Fibroblast of upper back skin (primary cell): ENCODE measurements at places on chromosomes 5 and 9.

DNA sequence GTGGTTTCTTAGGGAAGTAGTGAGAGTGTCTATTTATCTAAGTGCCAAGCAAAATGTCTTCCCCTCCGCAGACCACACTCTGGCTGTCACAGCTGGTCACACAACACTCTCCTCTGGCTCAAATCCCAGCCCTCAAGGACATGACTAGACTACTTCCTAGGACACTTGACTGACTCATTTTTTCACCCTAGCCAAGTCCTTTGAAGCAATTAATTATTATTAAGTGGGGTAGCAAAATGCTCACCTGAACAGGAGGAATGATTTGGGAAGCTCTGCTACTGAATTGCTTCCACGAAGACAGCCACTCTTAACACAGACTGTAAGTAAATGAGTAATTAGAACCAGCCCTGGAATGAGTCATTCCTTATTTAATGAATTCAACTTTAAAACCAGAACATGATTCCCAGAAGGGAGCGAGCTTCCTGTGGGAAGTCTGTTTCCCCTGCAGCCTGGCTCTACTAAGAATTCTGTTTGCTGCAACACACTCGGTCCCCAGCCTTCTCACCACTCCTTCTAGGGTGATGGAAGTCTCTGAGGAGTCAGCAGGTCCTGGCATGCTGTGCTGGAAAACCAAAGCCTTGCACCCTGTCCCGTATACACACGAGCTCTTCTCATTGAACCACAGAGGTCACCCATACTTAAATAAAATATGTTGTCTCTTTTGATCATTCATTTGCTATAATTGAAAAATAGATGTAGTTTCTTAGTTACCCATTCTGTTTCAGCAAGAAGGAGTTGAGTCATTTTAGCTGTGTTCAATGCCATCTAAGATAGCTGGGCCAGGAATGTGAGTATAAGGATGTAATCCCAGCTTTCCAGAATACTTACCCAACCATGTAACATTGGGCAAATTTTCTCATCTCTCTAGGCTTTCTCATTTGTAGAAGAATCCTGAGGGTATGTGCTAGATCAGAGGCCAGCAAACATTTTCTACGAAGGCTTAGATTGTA lies 218.6 kb upstream of the RASEF start:
- DNase-seq: peak; percentile 85

- no peak for DNase-seq
Observed at GRCh38 chr5:131766689-131767088, 30.1 kb downstream of the FNIP1 start.

- DNase-seq: no peak
Observed at GRCh38 chr9:27489087-27489876, 34.8 kb upstream of the IFNK start.

DNA sequence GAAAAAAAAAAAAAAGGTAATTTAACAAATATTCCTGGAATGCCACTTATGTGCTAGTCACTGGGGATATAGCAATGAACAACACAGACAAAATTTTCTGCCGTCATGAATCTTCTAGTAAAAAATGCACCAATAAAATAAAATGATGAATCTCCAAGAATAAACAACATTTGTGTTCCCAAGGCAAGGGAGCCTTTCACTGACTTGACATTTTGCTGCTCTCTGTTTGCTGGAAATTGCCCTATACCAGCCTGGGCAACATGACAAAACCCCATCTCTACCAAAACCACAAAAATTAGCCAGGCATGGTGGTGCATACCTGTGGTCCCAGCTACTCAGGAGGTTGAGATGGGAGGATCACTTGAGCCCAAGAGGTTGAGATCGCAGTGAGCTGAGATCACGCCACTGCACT lies 64.5 kb upstream of the ERBIN start:
- DNase-seq: peak; percentile 98

GRCh38 chr5:107325866-107326265 lies 344.9 kb downstream of the EFNA5 start:
- DNase-seq: no peak

DNA sequence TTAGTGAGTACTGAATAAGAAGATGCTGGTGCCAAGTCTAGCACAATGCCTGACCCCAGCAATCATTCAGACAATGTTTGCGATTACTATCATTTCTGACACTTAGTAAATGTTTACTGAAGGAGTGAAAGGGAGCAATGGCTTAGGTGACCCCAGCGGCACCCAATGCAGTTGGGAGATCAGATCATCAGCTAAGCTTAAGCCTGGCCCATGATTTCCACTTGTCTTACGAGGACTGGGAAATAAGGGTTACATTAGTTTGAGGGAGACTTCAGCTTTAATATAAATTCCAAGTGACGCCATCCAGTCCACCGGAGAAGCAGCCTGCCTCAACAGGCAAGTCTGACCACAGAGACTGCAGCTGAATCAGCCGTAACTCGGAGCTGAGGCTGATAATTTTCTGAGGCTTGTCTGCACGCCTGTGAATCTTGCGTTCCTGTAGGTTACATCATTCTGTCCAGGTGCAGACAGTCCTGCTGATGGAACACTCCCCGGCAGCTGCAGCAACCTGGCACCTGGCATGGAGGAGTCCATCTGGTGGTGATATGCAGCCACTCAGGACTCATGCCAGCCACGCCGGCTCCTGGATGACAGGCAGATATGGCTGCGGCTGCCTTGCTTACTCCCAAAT lies 34.9 kb upstream of the FGF1 start:
- DNase-seq: peak; percentile 75

- DNase-seq: no peak
Observed at GRCh38 chr5:151676314-151676712, 10.4 kb downstream of the SPARC start.

- DNase-seq: peak; percentile 15
Observed at GRCh38 chr9:88872192-88872946, 118.9 kb upstream of the S1PR3 start.

- DNase-seq: no peak
Observed at GRCh38 chr5:171707442-171707792, 78.2 kb upstream of the SMIM23 start.

- no peak for DNase-seq
Observed at GRCh38 chr5:127373858-127374491, 83.4 kb downstream of the MEGF10 start.

GRCh38 chr5:4991925-4992324 lies 148.2 kb upstream of the ADAMTS16 start:
- DNase-seq: no peak

- peak; percentile 21 for DNase-seq
Observed at GRCh38 chr5:157342822-157343402, 77.0 kb downstream of the CYFIP2 start.

- DNase-seq: no peak
Observed at GRCh38 chr9:136851941-136852663, at the start of gene MAMDC4. TSS of gene MAMDC4 (plus strand) at chr9:136852346. CDS start at chr9:136852417, 71 bp downstream.

DNA sequence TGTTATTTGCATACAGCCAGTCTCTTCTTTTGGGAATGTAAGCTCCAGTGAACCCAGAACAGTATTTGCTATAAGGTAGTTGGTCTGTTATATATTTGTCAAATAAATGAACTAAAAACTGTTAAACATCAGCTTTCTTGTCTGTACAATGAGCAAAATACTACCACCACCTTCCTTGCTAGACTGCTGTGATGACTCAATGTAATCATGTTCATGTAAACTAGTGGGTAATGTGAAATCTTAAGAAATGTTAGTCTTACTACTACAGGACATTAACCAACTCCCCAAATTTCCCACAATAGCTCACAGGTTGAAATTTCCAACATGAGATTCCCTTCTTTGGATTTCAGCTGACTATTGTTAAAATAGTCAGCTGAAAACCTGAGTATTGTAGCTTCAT lies 176.1 kb downstream of the TRPM3 start:
- no peak for DNase-seq

- peak; percentile 95 for DNase-seq
Observed at GRCh38 chr5:112109331-112110007, 309.6 kb downstream of the EPB41L4A start.

GRCh38 chr9:89842267-89842768 lies 237.5 kb downstream of the GADD45G start:
- DNase-seq: no peak

GRCh38 chr9:94971378-94972131 lies 245.1 kb downstream of the AOPEP start:
- DNase-seq: peak; percentile 25

GRCh38 chr5:56011835-56012234 lies 17.1 kb upstream of the IL6ST start:
- DNase-seq: peak; percentile 90

DNA sequence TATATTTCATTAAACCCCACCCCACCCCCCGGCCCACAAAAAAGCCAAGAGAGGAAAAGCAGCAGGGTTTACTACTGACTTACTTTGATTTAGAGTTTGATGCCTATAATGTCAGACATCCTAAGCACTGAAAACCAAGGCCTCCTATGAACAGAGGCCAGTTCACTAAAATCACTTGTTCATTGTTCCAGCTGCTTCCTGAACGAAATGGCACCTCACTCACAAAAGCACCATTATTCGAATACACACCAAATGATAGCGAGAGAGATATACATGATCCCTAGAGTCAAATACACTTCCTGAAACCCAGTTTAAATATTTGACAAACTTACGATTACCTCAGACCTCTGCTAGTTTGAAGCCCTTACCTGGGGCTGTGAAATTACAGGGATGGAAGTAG lies 66.6 kb downstream of the LPAR1 start:
- no peak for DNase-seq

- no peak for DNase-seq
Observed at GRCh38 chr5:77972469-77973252, 196.5 kb upstream of the TBCA start.

GRCh38 chr5:36217988-36218387 lies 23.7 kb downstream of the NADK2 start:
- no peak for DNase-seq

- DNase-seq: no peak
Observed at GRCh38 chr5:69497006-69497520, 4.5 kb downstream of the OCLN start.

GRCh38 chr5:78677777-78678668 lies 29.5 kb upstream of the LHFPL2 start:
- peak; percentile 98 for DNase-seq

DNA sequence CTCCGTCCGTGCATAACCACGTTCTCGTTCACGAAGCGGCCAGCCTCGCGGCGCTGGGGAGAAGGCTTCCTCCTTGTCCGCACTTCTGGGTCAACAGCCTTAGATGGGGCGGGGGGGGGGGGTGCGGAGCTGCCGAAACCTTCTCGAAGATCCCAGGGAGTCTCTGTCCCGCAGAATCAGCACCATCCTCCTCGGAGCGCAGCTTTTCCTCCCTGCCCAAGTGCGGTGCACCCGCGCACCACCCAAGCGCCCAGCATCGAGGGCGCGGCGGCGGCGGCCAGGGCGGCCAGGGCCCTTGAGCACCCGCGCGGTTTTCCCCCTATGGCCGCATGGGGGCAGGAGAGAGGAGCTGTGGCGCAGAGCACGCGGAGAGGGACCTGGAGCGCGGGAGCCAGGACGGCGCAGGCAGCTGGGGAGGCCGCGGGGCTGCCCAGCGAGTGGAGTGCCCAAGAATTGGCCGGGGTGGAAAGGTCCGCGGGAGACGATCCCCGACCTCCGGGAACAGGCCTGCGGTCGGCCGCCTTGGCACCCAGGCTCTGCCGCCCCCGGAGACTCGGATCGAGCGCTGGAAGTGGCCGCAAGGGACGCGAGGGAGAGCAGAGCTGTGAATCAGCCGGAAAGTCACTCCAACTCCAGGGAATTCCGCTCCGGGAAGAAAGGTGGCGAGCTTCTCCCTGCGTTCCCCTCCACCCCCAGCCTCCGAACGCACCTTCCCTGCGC lies 43.1 kb downstream of the TMEM174 start:
- DNase-seq: peak; percentile 78

DNA sequence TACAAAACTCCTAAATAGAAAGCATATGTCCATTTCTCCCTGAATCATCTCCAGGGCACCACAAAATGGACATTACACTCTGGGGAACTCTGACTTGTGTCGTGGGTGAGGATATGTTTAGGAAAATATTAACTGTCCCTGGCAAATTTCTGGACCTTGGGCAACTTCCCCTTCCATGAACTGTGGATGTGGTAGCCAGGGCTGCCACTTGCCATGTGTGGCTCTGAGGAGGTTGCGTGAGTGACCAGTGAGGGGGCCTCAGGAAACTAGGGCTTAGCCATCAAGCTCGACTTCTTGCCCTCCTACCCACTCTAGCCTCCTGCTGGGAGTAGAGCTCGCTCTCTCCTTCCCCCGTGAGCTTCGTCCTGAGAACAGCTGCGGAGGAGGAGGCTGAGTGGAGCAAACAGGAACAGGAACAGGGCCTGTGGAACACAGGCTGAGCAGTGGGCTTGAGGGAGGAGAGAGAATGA lies 13.8 kb upstream of the STC2 start:
- DNase-seq: no peak

GRCh38 chr9:82810915-82811314 lies 252.0 kb downstream of the RASEF start:
- DNase-seq: peak; percentile 71

DNA sequence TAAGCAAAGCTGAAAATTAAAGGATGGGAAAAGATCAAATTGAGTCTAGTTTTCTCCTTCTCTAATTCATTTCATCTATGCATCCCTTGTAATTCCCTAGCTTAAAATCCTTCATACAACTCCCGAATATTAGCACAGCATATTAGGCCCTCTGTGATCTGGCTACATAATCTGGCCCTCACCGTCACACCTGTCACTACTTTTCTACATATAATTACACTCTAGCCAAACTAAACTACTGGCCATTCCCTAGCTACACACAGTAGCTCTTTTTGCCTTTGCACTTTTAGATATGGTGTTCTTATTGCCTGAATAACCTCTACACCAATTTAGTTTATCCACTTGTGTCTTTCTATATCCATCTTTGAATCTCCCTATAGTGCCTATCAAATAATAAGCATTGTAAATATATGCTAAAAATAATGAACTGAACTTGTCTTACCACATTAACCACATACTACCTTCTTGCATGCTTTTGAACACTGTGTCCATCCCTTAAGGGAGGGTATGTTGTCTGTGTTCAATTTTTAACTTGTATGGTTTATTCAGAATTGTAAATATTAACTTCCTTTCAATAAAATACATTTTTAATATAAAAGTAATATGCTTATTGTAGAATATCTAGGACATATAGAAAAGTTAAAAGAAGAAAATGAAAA lies 15.9 kb downstream of the RANBP6 start:
- DNase-seq: no peak

GRCh38 chr5:759111-759751 lies 25.3 kb downstream of the ZDHHC11B start:
- DNase-seq: no peak

GRCh38 chr9:132018957-132019405 lies 60.7 kb downstream of the MED27 start:
- peak; percentile 42 for DNase-seq

DNA sequence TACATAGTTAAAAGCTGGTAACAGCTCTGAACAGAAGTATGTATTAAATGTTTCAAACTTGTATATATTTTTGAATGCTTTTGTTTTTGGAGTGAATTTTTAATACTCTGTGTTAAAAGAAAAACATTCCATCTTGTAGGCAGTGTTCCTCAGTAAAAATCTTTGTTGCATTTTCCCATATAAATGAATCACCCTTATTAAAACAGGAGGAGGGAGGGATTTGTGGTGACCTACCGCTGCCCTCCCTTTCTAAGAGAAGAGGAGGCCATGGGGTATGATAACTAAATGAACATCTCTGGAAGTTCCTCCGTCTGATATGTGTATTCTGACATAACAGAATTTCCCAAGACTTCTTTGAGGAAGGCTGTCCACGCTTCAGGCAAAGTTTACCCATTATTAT lies 53.4 kb downstream of the INIP start:
- no peak for DNase-seq

- DNase-seq: peak; percentile 72
Observed at GRCh38 chr9:120336021-120336752, 243.8 kb downstream of the CDK5RAP2 start.

- no peak for DNase-seq
Observed at GRCh38 chr5:1273745-1274144, 21.1 kb downstream of the TERT start.

- no peak for DNase-seq
Observed at GRCh38 chr5:176830995-176831423, 20.6 kb downstream of the UNC5A start.

- peak; percentile 85 for DNase-seq
Observed at GRCh38 chr5:33441241-33442177, 744 bp downstream of the TARS1 start.
